Cortex of kidney (tissue), 1 donor: ENCODE measurements at places on chromosomes 4 and X.

DNA sequence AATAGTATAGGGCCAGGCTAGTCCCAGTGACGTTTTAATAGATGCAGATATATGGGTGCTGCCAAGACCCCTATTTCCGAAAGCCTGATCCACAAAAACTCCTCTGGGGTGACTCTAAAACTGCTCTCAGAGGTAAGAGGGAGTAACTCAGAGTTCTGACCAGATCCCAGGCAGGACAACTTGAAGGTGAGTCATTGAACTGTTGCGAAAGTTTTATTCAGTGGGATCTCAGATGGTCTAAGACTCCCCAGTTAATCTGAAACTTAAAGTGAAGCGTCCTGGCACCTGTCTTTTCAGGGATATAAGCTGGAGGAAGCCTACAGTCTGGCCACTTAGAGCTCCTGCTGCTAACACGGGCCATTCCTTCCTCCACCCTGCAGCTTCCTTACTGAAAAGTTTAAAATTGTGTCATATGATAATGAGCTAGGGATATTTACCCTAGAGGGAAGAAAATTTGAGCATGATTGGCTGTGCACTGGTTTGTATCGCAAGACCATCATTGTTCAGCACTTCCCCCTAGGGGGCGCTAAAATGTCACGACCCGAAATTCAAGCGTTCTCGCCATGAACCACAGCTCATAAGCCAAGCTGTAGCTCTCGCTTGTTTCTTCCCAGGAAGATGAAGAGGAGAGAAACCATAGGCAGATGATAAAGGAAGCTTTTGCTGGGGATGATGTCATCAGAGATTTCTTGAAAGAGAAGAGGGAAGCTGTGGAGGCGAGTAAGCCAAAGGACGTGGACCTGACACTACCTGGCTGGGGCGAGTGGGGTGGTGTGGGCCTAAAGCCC is 19.5 kb downstream of the UTP14A start:
- no peak for DNase-seq

GRCh38 chr4:142354794-142355420 is 491.2 kb downstream of the INPP4B start:
- no peak for DNase-seq

DNA sequence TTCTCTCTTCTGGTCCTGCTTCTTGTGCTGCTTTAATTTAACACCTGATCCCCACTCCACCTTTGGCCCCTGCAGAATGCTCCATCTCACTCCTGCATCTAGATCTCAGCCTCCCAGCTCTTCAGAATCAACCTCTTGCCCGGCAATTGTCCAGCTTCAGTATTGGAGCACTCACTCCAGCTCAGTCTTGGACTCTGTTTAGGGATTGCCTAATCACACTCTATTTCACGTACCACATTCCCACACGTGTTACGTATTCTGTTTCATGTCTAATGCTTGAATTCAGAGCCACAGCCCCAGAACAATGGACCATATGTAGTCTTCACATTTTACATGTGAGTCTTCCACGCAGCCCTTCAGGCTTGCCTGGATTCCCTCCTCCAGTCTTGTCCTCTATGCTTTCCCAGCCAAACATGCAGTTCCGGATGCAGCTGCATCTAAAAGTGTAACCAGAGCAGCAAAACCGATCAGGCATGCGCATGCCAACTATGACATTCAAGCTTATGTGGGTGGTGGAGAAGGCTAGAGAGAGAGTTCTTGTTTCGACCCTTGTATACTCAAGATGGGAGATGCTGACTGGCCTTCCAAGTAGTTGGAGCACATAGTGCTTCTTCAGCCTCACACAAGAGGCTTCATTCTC is 105.2 kb upstream of the FAM9A start:
- no peak for DNase-seq

- DNase-seq, result no peak
These were observed 37.3 kb downstream of the NUDT11 start for GRCh38 chrX:51459125-51459524.

DNA sequence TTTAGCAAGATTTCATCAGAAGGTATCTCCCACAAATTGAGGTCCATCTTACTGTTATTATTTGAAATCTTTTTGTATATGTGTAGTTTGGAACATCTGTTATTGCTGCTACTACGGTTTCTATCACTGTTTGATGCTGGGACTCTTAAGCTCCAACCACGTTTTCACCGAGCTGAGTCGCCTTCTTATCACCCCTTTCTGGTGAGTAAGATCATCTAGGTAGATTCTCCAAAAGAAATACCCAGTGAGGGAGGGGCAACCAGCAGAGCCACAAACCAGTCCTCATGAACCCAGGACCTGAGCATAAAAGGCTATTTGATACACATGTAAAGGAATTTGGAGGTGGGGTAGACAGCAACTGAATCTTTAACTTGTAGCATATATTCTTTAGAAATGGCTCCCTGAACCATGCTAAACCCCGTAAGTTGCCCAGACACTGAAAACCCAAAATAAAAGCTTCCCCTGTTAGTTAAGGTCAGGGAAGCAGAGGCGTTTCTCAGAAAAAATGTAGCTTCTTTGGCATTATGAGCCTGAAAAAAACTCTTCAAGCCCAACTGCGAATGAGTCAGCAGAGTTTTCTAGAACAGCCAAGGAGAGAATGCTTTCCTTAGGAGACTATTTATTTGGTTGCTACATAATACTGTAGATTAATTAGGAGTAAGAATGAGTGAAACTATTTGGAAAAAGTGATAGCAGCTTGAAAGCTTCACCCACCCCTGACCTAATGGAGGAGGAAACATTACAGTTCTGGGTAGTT is 53.8 kb upstream of the ATXN3L start:
- no peak for DNase-seq

DNA sequence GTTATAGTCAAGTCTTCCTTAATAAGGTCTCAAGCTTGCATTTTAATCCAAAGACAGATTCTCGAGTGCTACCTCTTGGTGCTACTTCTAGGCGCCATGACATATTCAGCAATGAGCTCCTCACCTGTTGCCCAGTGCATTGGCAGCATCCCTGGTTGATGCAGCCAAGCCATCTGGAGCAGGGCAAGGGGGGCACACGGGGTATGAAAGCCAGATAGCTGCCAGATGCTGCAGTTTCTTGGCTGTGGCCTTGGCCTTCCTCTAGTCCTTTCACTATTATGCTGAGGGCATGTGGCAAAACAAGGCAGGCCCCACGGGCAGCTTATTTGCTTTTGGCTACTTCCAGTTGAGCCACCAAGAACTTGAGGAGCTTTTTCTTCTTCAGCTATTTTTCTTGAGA is 168.6 kb upstream of the PGRMC2 start:
- DNase-seq, result no peak

GRCh38 chr4:78864405-78865024 is 74.7 kb downstream of the PAQR3 start:
- no peak for DNase-seq

- DNase-seq, result no peak
These were observed 79.3 kb downstream of the NHSL2 start for GRCh38 chrX:71989768-71990426.

GRCh38 chr4:180669680-180670079 is 1573.5 kb upstream of the TENM3 start:
- no peak for DNase-seq

GRCh38 chr4:165851256-165851655 is 21.8 kb upstream of the TLL1 start:
- DNase-seq, result no peak

DNA sequence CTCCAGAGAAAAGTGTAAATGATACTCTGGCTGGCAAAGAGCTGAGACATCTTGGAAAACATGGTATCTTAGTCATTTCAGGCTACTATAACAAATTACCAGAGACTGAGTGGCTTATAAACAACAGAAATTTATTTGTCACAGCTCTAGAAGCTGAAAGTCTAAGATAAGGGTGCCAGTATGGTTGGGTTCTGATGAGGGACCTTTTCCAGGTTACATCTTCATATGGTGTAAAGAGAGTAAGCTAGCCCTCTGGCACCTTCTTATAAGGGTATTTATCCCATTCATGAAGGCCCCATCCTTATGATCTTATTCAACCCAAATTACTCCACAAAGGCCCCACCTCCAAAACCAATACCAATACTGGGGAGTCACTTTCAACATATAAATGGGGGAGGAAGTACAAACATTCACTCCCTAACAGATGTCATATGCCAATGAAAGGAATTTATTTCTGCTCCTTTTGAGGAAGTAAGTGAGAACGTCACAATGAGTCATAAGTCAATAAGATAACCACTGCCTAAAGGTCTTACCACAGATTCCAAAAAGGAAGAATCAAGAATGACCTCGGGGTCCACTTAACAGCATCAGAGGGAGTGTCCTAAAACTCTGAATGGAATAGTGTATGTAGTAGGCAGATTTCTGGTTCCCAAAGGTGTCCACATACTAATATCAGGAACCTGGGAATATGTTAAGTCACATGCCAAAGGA is 246.6 kb downstream of the OPHN1 start:
- no peak for DNase-seq

DNA sequence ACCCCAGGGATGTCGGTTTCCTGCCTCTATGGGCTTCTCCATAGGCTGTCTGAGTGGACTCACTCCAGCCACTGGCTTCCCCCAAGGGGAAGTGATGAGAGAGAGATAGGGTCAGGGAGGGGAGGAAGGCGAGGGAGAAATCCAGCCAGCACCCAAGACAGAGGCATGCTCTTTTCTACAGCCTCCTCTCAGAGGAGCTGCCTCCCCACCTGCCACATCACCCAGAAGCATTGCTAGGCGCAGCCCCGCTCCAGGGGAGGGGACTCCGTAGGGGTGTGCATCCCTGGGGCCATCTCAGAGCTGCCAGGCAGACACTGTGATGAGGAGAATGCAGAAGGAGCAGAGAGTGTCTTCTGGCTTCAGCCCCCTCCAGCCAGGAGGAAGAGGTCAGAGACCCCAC is 109.5 kb upstream of the NKX1-1 start:
- no peak for DNase-seq

GRCh38 chrX:139538907-139539790 is 8.6 kb downstream of the F9 start:
- no peak for DNase-seq

DNA sequence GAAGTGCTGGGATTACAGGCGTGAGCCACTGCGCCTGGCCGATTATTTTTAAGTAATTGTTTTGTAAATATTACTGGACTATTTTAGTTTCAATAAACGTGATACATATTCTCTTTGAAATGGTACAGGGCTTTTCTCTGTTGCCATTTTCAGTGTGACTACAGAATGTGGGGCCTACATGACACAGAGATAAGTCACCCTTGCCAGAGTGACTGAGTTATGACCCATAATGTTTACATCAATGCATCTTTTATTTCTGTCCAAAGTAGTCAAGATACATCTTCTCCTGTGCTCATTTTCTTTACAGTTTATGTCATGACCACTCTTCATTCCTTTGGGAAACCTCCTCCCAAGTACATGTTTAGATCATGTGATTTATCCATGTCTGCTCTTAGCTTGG is 88.3 kb upstream of the GC start:
- DNase-seq, result no peak

DNA sequence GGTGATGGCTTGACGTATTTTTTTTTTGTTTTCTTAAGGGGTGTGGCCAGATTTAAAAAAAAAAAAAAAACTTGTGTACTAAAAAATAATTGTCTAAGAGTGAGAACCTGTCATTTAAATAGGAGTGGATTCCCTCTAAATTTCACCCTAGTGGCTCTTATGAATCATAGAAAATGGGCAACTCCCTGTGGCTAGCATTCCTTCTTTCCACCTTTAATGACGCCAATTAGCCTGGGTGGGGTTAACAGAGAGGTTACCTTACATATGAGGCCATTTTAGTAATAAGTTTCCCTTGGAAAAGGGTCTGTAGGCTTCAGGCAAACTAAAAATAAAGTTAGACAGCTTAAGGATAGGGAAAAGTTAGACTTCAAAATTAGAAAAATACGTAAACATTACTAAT is 223.5 kb upstream of the FAM241A start:
- DNase-seq, result no peak

DNA sequence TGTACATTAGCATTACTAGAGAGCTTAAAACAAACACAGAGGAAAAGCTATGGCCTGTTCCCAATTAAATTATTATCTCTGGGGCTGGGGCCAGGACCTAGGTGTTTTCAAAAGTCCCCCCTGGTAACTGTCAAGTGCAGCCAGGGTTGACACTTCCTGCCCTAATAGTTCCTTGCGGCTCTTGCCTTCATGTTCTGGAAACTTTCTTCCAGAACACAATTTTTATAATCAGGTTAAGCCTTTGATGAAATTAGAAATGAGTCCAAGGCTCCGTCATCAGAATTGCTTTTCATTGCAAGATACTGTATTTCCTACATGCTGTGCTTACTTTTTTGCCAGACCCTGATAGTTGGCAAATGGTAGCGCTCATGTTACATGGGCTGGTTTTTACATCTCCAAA is 229.6 kb downstream of the UNC5C start:
- no peak for DNase-seq

- no peak for DNase-seq
These were observed 297.3 kb upstream of the LCORL start for GRCh38 chr4:18318682-18319388.

- no peak for DNase-seq
These were observed 529.4 kb upstream of the ACTRT1 start for GRCh38 chrX:128581615-128582014.

GRCh38 chrX:46722742-46723568 is 36.0 kb downstream of the SLC9A7 start:
- no peak for DNase-seq
